ENCODE measurements at places on chromosomes 12 and 14. TPM values are rescaled to one million over a fixed set of nuclear protein-coding genes. Genes with fewer than 3 reads are reported as not detected.

Gene FAM186B
- 0.66 TPM for total RNA-seq

Gene ETNK1
- 83.3 TPM for total RNA-seq

Gene NR1H4
- total RNA-seq: not detected

Gene ZDHHC22
- total RNA-seq: not detected

Gene NEUROD4
- total RNA-seq: not detected

Gene NGB
- not detected for total RNA-seq

Gene USP44
- 3.3 TPM for total RNA-seq

Gene TSHR
- total RNA-seq: 1.6 TPM

Gene ACADS
- total RNA-seq: 16.3 TPM

Gene SLC2A14
- 0.15 TPM for total RNA-seq

Gene MSI1
- total RNA-seq: not detected

Measured in naive thymus-derived CD4-positive, alpha-beta T cell (primary cell).